Amniotic stem cell (primary cell): ENCODE measurements at places on chromosomes 3 and 15.

DNA sequence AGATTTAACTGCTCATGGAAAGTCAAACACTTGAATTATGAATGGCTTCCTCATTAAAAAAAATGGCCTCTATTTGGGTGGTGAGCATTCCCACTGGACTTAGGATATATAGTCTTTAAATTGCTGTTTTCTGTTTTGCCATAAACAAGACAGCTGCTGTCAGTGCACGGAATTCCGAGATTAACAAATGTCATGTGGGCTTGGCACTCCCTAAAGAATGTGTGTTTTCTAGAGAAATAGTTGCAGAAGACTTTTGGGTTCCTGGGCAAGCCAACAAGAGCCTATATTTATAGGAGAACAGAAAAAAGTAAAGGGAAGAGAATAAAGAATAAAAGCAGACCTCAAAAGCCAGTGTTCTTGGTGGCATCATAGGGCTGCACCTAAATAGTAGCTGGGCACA, 13.6 kb upstream of the TFG start:
- DNase-seq: no peak

DNA sequence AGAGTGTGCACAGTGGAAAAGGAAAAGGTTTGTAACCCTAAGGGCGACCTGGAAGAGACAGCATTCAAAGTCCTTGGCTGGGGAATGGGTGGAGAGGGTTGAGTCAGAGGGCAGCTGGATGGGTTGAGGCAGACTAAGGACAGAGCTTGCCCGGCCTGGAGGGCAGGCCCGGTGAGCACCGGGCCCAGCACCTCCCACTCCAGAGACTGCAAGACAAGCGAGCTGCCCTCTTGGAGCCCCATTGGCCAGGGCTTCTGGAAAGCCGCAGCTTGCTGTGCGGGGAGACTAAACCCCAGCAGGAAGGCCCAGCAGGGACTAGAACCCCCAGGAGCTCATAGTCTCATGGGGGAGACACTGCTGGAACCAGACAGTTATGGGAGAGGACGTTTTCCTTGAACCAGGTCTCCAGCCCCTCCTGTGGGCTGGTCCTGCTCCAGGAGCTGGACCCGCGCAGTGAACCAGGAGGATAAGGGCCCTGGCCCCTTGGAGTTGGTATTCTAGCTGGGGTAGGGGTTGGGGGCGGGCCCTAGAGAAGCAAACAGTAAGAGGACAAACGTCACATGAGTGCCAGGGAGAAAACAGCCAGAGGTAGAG, 59.1 kb downstream of the RGMA start:
- no peak for DNase-seq

DNA sequence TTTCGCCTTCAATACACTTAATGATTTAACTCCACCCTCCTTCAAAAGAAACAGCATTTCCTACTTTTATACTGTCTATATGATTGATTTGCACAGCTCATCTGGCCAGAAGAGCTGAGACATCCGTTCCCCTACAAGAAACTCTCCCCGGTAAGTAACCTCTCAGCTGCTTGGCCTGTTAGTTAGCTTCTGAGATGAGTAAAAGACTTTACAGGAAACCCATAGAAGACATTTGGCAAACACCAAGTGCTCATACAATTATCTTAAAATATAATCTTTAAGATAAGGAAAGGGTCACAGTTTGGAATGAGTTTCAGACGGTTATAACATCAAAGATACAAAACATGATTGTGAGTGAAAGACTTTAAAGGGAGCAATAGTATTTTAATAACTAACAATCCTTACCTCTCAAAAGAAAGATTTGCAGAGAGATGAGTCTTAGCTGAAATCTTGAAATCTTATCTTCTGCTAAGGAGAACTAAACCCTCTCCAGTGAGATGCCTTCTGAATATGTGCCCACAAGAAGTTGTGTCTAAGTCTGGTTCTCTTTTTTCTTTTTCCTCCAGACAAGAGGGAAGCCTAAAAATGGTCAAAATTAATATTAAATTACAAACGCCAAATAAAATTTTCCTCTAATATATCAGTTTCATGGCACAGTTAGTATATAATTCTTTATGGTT, at the start of gene CCR5:
TSS of gene CCR5 (plus strand) at position 108 of the 680 bp plus-strand sequence. CDS start 1,957 bp downstream, outside the sequence.
- DNase-seq: no peak

DNA sequence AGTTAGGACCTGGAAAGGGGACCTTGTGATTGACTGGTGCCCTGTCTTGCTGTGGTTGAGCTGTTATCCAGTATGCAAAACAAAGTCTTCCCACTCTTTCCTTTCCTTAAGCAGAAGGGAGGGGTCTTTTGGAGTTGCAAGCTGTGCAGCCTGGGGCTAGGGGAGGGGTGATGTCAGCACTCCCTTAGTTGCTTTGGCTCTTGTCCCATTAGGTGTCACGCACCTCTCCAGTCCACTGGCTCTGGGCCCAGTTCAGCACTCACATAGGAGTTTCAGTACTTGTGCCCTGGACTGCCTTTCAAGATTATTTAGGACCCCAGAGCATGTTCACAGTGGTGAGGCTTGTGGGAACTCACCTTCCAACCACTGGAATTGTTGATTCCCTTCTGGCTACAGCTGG, 238.5 kb downstream of the DOCK3 start:
- DNase-seq: no peak

DNA sequence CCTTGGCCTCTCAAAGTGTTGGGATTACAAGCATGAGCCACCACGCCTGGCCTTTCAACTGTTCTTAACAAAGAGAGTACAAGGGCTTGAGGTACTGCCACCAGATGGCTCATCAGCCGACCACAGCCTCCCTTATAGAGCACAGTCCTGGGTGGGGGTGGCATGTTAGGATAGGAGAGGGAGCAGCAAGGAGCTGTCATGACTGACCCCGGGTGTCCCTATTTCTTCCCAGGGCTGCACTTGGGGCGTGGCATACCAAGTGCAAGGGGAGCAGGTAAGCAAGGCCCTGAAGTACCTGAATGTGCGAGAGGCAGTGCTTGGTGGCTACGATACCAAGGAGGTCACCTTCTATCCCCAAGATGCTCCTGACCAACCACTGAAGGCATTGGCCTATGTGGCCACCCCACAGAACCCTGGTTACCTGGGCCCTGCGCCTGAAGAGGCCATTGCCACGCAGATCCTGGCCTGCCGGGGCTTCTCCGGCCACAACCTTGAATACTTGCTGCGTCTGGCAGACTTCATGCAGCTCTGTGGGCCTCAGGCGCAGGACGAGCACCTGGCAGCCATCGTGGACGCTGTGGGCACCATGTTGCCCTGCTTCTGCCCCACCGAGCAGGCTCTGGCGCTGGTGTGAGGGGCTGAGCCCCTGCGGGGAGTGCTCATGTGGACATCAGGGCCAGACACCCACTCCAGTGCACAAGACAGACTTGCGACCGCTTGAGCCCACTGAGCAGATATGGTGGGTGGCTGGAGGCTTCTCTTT, 2.1 kb downstream of the CHAC1 start:
- DNase-seq: no peak

GRCh38 chr15:101029971-101030661, 111.0 kb downstream of the LRRK1 start:
- DNase-seq: no peak
